T-cell (primary cell): ENCODE measurements at places on chromosomes 5 and 9.

- DNase-seq = no peak
Observed at GRCh38 chr5:128413356-128413755, 124.7 kb downstream of the FBN2 start.

- no peak for DNase-seq
Observed at GRCh38 chr5:145243016-145243415, 592.1 kb downstream of the PRELID2 start.

DNA sequence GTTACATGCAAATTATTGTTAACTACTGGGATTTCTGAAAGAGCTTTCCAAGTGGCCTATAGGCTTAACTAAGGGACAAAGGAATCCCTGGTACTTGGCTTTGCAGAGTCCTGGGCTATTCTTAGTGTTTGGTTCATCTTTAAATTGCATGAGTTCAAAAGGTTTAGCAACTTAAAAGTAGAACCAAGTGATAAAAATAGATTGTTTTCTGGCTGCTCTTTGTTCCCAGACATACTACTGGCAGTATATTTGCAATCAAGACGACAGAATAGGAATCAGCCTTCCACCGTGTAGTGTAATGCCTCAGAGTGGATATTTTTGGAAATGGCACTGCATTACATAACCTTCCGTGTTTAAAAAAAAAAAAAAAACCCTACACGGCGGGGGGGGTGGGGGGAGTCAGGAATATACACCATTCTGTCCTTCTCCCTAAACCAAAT lies 1.0 kb downstream of the NREP start:
- DNase-seq = no peak

GRCh38 chr9:115209601-115210306 lies 91.8 kb upstream of the TNC start:
- no peak for DNase-seq

GRCh38 chr5:174300118-174300940 lies 254.8 kb downstream of the NSG2 start:
- no peak for DNase-seq

- DNase-seq = no peak
Observed at GRCh38 chr9:94922691-94923107, 196.2 kb downstream of the AOPEP start.

GRCh38 chr5:36653044-36653705 lies 46.8 kb downstream of the SLC1A3 start:
- no peak for DNase-seq
